Glutamatergic neuron (in vitro differentiated cells): ENCODE measurements at places on chromosomes 7 and 10.

DNA sequence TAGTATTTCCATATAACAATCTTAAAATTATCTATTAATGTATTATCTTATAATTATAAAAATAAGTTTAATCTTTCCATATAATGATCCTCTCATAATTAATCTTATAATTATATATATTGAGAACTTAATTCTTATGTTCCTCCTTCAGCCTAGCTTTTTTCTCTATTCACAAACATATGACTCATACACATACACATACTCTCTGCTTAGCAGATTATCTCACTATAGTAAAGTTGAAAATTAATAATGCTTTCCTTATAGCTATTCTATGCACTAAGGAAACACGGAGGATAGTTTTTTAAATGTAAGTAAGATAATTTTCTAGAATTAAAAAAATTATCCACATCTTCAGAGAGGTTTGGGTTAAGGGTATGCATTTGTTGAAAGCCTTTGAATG is 47.7 kb upstream of the ITGB8 start:
- DNase-seq, result no peak

- DNase-seq, result no peak
These were observed 144.1 kb downstream of the NRP1 start for GRCh38 chr10:33190406-33190805.

- no peak for DNase-seq
These were observed 913 bp downstream of the ADCYAP1R1 start for GRCh38 chr7:31052841-31053601.

DNA sequence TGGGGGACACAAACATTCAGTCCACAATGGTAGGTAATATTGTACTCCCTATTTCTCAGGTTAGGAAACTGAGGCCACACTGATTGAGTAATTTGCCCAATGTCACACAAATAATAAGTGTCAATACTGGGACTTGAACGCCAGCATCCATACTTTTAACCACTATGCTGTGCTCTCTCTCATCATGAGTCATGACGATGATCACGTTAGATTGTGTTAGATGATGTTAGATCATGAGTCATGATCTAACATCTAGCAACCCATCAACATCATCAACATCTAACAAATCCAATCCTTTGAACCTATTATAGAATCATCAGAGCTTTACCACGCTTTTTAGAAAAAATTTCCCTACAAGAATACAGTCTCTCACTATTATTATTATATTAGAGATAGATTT is 28.1 kb upstream of the HERPUD2 start:
- DNase-seq, result no peak

- peak; percentile 18 for DNase-seq
These were observed 56.2 kb upstream of the NPY start for GRCh38 chr7:24227603-24228359.

DNA sequence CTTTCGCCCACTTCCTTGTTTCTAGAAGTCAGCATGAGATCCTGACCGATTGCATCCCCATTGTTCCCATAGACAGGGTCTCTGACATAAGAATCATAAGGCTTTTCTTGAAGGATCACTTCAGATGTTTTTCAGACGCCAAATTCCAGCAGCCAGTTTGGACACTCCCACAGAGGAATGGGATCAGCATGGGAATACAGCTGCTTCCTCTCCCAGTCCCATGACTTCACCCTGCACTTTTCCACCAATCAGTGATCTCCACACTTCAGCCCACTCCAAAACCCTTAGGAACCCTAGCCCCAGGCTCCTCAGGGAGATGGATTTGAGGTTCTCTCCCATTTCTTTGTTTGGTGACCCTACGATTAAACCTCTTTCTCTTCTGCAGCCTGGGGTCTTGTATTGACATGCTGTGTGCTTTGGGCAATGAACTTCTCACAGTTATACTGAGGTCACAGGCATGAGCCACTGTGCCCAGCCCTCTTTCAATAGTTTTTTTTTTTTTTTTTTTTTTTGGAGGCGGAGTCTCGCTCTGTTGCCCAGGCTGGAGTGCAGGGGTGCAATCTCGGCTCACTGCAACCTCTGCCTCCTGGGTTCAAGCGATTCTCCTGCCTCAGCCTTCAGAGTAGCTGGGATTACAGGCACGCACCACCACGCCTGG is 52.8 kb upstream of the CHST3 start:
- no peak for DNase-seq

GRCh38 chr7:150420987-150421674 is 29.3 kb upstream of the GIMAP8 start:
- DNase-seq, result peak; percentile 89

DNA sequence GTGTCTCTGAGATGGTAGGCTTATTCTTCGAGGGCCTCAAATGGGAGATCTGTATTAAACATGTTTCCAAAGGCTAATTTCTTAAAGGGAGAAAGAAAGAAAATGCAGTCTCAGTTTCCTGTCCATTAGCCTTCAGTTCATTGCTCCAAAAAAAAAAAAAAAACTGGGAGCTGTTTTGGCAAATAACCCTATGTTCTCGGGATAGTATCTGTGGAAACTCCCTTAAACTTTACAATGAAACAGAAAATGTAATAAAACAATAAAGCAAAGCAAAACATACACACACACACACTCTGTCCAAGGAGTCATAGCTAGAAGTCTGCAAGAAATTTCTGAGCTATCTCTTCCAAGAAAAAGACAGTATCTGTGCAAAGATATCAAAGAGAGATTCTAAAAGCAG is 172.5 kb upstream of the CELF2 start:
- no peak for DNase-seq

GRCh38 chr10:67308912-67309311 is 383.1 kb downstream of the LRRTM3 start:
- no peak for DNase-seq
